ENCODE measurements at places on chromosomes 11 and 22.

DNA sequence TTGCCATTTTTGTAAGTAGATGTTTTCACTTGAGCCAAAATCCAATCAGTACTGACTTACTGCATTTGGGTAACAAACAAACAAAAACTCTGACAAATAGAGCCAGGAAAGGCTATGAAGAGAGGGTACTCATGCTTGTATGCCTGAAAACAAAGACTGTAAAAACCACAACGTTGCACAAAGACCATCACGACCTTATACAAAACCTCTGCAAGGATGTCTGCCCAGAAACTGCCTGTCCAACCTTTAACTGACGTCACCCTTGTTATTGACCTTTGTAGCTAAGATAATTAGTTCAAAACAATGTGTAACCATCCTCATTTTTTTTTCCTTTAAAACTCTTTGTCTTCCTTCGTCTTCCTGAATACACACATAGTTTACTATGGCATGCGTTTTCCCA is 804 bp upstream of the CREBZF start:
- no peak for DNase-seq

GRCh38 chr11:108558222-108558621 is 35.3 kb downstream of the EXPH5 start:
- no peak for DNase-seq

DNA sequence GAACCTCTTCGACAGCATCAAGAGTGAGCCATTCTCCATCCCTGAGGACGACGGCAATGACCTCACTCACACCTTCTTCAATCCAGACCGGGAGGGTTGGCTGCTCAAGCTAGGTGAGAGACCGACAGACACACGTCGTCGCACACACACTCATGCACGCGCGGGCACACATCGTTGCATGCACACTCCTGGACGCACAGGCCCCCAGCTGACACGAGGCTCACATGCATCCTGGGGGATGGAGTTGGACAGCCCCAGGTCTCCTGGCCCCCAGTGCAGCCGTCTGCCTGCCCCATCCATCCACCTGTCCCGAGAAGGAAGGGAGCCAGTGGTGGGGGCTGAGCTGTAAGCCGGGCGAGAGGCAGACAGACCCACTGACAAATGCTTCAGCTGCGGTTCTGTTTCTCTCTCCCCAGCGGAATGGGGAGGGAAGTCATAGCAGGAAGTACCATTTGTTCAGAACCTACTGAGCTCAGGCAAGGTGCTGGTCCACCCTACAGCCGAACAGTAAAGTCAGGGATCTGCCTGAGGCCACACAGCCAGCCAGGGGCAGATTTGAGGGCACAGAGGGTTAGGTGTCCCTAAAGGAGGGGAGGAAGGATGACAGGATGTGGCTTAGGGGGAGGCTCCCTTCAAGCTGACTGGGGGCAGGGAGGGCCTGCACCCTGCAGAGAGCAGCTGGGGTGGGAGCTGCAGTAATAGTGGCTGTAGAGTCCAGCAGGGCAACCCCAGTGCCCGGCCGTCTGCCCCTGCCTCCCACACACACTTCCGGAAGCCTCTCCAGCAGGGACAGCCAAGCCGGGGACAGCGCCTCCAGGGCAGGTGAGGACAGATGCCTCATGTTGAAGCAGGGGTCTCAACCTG is 27.1 kb downstream of the CYTH4 start:
- DNase-seq: no peak

DNA sequence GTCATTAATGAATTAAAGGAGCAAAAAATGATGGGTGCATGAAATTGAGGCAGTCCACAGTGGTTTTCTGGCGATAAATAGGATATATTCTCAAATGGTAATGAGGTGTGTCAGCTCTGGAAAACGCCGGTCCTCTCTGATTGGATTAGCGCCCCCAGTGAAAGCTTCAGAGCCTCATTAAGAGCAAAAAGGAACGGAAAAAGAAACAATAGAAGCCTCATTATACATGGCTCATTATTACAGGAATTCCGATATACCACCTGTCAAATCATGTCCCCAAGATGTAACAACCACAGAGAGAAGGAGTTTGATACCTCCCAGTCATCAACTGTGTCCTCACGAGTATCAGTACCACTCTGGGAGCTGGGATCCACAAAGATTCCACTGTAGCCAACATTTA is 175.7 kb upstream of the PITPNB start:
- DNase-seq: no peak

DNA sequence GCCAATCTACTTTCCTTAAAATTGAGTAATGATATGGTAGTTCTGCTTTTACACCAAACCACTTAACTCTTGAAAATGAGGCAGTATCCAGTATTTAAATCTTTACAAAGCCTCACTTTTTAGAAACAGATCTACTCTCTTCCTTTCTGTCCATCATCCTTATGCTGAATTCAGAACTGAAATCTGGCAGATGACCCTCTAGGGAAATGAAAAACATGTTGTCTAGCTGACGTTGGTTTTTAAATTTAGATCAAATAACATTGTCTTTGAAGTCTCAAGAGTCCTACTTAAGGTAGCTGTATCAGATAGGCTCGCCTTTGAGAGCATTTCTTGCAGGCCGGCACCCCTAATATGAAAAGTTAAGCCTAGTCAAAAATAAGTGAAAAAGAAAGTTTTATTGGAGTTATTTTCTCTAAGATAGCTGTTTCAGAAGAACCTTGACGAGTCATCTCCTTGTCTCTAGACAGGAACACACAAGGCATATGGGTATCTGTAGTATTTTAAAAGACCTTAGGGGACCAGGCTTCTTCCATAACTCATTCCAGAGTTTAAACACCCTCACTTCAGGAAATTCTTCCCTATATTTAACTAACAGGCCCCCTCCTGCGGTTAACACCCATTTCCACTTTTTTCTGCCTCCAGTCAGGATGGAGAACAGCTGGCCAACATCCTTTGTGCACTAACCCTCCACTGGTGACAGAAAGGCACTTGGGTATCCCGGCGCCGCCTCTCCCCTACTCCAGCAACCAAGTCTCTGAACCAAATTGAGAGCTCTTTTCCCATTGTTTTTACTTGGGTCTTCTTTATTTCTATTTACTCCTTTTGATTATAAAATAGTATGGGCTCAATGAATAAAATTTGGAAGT is 81.2 kb downstream of the WNT11 start:
- DNase-seq: no peak

DNA sequence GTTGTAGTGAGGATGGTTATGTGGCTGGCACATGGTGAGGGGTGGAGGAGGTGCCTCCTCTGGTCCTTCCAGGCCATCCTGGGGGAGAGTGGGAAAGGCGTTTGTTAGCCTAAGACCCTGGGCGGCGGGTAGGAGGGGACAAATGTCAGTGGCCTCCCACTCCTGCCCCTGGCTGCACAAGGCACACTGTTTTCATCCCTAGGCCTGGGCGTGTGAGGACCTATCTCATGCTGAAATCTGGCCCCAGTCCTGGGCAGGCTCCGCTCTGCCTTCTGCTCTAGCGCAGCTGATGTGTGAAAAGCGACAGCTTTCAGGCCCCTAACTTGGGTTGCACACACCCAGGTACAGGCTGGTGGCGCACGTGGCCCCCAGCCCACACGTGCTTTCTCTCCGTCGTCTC is 32.1 kb downstream of the DAGLA start:
- no peak for DNase-seq

- DNase-seq: peak; percentile 64
These were observed 120.5 kb upstream of the RASSF10 start for GRCh38 chr11:12888525-12889158.

GRCh38 chr11:76626266-76626665 is 44.3 kb downstream of the LRRC32 start:
- DNase-seq: no peak

GRCh38 chr11:123535401-123535800 is 105.3 kb downstream of the GRAMD1B start:
- no peak for DNase-seq

GRCh38 chr11:33682446-33682845 is 18.2 kb downstream of the C11orf91 start:
- no peak for DNase-seq

DNA sequence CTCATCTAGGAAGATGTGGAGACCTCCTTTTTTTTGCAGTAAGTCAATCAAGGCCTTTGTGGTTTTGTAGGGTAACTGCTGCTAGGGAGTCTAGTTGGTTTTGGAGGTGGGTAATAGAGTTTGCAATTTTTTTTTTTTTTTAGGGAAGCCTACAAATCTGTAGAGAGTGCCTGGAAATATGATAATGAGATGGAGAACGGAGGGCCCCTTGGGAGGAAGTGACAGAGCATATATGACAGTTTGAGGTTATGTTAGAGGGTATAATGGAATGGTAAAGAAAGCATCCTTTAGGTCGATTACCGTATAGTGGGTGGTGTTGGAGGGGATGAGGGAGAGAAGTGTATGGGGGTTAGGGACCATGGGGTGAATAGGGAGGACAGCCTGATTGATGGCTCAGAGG is 98.3 kb downstream of the ELP4 start:
- DNase-seq: no peak

DNA sequence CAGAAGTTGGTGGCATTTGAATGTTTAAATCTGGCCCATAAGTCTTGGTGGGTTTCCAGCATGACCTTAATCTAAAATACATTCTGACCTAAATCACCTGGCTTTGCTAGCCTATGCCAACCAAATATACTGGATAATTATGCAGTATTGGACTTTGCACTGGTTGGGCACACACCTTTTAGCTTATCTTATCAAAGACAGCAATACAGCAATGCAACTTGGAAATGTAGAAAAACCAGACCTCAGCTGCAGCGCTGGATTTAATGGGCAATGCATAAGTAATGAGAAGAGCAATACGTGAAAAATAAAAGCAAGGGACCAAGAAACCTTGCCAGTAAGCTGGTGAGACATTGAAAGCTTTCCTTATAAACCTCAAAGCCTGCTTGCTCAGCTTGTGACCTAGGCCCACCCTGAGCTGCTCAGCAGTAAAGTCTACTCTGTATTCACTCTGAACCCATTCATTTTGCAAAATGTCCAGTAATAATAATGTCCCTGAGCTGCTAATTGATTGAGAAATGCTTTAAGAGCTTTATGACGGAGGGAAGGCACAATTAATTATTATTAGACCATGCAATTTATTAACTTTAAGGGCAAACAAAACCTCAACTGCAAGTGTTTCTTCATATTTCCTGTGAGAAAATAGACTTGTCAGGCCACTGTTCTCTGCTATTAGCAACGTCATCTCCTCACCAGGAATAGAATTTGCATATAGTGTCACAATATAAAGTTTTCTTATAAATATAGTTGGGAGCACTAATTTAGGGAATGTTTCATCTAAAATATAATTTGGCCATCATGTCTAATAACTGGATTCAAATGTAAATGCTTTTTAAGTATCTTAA is 49.4 kb upstream of the CEP295 start:
- no peak for DNase-seq

GRCh38 chr11:57896361-57897145 is 127.1 kb upstream of the OR9Q1 start:
- DNase-seq: no peak

- no peak for DNase-seq
These were observed 12.3 kb upstream of the NXPE4 start for GRCh38 chr11:114607753-114608459.

DNA sequence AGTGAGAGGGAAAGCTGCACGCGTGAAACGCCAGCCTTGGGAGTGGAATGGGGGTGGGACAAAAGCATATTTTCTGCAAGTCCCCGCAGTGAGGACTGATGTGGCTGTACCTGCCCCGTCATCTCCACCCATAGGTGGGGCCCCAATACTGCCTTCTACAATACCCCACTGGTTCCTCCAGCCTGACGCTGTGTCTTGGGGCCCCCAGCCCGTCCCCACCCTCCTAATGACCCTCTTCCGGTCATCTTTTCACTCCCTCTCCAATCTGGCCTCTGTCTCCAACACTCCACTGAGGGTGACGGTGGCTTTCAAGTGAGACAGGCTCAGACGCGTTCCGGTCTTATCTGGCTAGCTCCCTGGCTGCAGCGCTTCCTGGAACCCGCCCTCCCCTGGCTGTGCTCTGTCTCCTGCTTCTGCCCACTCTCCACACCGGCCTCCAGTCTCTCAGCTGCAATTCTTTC is 104.2 kb downstream of the MICAL3 start:
- DNase-seq: no peak

GRCh38 chr11:77042111-77042726 is 8.0 kb downstream of the B3GNT6 start:
- no peak for DNase-seq

- DNase-seq: no peak
These were observed 10.5 kb downstream of the AP2A2 start for GRCh38 chr11:936199-936598.

DNA sequence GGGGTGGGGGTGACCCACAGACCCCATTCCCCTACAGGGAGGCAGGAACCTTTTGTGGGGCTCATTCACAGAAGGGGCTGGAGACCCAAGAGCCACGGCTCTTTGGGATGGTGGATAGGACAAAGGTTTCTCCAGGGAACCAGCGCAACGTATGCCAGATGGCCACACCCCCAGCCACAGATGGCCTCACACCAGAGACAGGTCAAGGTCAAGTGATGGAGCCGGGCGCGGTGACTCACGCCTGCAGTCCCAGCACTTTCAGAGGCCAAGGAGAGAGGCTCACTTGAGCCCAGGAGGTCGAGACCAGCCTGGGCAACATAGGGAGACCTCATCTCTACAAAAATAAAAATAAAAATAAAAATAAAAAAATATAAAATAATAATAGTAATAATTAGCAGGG is 17.1 kb upstream of the BRSK2 start:
- DNase-seq: no peak

DNA sequence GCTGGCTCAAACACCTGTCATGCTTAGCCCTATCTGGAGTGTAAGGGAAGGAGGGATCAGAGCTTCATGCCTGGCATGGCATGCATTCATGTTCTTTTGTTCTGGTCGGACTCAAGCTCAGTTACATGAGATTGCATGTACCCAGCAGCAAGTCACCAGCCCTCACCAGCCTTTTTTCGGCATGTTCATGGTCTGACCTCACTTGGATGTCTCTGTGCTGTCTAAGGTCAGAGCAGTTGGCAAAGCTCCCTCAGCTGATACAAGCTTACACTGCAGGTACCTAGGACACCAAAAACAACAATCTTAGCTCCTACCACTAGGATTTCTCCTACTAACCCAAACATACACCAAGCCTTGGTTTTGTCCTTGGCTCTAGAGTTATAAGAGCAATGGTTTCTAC is 152.6 kb downstream of the BARX2 start:
- no peak for DNase-seq

DNA sequence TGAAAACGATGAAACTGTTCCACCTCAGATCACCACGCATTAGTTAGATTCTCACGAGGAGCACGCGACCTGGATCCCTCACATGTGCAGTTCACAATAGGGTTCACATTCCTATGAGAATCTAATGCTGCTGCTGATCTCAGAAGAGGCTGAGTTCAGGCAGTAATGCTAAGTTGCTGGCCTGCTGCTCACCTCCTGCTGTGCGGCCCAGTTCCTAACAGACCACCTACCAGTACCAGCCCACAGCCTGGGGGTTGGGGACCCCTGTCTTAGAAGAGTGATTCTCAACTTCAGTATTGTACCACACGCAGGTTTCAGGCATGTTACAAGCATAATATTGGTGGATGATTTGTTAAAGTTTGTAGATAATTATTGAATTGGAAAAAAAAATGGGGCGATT is 182.7 kb downstream of the BLID start:
- no peak for DNase-seq
